Fibroblast of the aortic adventitia (primary cell): ENCODE measurements at places on chromosomes 5 and 9.

DNA sequence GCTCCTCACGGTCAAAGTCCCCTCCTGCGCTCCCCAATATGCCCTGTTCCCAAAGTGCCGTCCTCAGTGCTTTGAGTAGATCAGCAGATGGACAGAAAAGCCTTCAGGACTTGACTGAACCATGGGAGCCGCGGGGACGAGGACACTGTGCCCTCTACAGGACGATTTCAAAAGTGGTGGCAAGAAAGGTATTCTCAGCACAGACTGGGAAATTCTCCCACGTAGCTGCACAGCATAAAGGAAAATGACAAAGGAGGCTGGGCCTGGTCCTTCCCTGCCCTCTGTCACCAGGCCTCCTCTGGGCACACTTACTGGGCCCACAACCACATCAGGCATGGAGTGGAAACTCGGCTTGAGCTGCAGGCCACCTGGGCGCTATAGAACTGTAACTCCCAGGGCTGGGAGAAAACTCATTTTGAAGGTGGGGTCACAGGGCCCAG, 16.7 kb upstream of the MTMR12 start:
- DNase-seq, result peak; percentile 71

DNA sequence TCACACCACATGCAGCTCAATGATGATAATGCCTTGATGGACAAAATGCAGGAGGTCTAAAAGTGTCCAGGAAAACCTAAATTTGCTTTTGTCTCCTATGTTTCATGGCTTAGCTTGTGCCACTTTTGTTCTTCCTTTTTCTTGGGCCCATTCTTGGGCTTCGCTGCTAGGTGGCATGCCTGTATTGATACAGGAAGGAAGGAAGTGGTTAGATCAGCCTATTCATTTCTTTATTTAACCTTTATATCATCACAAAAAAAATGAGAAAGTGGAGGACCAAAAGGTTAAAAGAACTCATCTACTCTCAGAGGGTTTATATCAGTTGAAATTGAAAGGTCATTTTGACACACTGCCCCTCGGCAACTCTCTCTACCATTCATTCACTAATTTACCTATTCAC, 260.2 kb downstream of the ARHGAP26 start:
- DNase-seq, result no peak

- DNase-seq, result no peak
Observed at GRCh38 chr5:149839761-149840160, 104.8 kb downstream of the PDE6A start.

DNA sequence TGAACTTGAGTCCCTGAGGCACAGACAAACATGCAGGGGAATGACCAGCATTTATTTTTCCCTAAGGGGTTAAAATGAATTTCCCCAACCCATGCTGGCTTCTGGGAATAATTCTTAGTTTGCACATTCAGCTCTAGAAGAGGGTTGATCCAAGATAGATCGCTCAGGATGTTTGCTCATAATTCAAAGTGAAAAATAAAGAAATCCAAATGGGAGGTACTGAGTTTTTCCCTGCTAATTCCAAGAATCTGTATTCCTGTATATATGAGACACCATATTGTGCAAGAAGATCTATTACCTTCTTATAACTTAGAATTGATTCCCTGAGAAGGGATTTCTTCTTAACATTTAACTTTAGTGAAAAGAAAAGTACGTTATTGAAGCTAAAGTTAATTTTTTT, 96.2 kb downstream of the VCAN start:
- peak; percentile 89 for DNase-seq

DNA sequence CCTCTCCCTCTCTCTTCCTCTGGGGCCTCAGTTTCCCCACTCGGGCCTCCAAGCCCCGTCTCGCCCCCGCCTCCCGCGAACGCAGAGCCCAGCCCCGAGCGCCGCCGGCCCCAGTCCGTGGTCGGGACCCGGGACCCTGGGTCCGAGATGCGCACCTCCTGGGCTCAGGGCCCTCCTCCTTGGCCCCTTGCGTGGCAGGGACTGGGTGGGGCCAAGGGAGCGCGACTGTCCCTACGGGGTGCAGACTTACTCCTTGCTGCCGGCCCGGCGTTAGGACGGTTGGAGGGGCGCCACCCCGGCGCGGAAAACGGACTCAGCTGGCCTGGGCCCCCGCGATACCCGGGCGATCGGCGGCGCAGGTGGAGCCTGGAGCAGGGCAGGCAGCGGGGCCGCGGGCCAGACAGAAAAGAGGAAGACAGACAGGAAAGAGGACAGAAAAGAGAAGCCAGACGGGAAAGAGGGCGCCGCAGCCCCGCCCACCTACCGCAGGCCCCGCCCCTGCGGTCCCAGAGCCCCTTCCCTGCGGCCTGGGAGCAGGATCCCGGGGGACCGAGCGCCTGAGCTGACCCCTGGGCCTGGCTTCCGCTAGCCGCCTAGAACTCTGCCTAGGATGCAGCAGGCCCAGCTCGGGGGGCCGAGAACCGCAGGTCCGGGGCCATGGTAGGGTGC, at the start of gene GBGT1:
GBGT1 (minus strand) TSS at position 411 of the 669 bp plus-strand sequence. CDS start 1,502 bp downstream, outside the sequence.
- DNase-seq, result no peak

- DNase-seq, result no peak
Observed at GRCh38 chr9:31740705-31741104, 643.7 kb upstream of the ACO1 start.

- no peak for DNase-seq
Observed at GRCh38 chr9:85995599-85995998, 54.7 kb downstream of the NAA35 start.

GRCh38 chr9:79617395-79617794, 45.6 kb downstream of the TLE4 start:
- DNase-seq, result peak; percentile 73

GRCh38 chr9:78753039-78753438, 456.1 kb downstream of the PSAT1 start:
- DNase-seq, result no peak

- no peak for DNase-seq
Observed at GRCh38 chr9:128349772-128350171, 9.4 kb downstream of the SLC27A4 start.

- peak; percentile 25 for DNase-seq
Observed at GRCh38 chr9:19231126-19231903, 822 bp downstream of the DENND4C start.

DNA sequence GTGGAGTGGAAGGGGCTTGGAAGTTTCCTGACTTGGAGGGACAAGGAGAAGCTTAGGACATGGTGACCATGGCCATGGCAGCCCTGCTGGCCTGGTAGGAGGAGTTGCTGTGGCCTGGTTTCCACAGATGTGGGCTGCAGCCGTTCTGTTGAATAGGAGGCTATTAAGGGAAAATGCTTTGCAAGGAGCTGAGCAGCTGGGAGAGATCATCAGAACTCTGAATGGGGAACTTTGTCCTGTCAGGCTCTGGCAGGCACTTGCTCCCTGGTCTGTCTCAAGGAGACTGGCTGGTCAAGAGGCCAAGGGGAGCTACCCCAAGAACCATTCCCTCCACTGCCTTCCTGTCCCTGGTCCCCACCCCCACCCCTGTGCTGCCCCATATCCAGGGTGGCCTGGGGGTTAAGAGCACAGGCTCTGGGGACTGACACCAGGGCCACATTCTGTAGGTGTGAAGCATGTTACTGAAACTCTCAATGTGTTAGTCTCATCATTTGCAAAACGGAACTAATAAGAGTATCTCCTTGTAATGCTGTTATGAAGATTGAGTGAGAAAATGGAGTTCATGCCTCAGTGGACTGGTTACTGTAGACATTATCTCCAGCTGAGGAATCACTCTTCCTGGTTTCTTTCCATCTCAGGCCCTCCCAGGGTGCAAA, 84.0 kb upstream of the ARAP3 start:
- DNase-seq, result no peak
